ENCODE measurements at places on chromosomes 7 and 10. TPM values are rescaled to one million over a fixed set of nuclear protein-coding genes. Genes with fewer than 3 reads are reported as not detected.

DLX5 gene
- total RNA-seq, result 0.53 TPM

PLAU gene
- total RNA-seq, result 4.6 TPM

PAPOLB gene
- not detected for total RNA-seq

DNA sequence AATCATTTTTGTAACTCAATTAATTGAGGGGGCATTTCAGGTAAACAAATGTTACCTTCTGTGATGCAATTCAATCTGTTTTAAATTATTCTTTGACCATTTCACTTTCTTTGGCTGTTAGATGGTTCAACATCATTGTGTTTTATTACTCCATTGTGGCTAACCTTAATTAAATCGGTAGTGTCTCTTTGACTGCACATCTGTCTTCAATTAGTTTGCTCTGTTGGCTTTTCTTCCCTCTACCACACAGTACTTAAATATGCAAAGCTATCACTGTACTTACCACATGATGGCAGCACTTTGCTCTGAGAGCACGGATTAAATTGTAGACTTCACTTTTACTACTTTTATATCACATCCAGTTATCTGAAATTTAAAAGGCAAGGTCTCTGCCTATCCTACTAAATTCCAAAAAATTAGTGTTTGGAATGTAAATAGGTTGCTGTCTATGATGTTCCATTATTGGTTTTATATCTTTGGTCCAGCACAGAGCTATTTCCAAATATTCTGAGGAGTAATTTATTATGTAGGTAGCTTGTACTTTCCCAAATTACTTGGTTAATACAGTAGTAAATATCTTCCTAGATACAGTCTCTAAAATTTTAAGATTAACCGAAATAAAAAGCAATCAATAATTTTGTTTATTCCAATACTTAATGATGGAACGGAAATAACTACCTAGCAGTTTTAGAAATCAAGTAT, 352.0 kb downstream of the PCLO start:
- DNase-seq, result no peak

DNA sequence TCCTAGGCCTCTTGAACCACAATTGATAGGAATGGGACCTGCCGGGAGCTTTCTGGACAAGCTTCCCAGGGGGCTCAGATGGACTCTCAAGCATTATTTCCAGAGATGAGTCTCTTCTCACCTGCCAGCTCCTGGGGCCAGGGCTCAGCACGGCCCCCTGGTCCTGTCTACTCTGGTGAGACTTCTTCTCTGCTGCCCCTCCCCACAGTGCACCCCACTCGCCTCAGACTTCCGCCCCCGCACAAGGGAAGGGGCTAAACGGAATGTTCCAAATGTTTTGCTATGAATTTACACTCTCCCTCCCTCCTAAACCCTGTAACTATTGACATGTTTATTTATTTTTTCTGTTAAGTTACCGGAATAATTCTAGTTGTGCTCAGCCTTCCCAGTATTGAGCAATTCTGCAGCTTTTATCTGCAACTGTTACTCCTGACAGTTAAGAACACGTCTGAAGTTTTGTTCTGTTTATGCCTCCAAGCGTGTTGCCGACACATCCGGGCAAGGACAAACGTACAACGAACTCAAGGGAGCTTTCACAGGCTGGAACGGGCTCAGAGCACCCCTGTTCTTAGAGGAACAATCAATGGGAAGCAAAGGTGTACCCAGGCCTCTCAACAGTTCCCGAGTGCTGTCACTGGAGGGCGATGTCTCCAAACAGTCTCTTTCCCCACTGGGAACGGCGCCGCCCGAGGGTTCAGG, 55.2 kb downstream of the FHIP2A start:
- peak; percentile 77 for DNase-seq

GRCh38 chr7:38294926-38295325, 21.5 kb upstream of the TARP start:
- no peak for DNase-seq

DNA sequence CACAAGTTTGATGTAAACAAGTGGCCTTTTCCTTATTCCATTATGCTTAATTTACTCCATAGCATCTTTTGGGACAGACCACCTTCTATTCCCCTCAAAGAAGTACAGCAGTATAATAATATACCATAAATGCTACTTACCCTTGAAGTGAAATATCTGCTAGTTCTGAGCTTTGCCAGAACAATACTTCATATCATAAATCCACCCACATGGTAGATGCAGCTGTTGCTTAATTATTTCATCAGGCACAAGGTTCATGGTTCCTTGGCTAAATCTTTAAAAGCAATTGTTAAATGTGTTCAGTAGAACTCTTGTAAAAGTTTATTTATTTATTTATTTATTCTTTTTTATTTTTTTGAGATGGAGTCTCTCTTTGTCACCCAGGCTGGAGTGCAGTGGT, 32.9 kb downstream of the CSTF2T start:
- no peak for DNase-seq
